ENCODE measurements at places on chromosomes 1 and 21. TPM values are rescaled to one million over a fixed set of nuclear protein-coding genes. Genes with fewer than 3 reads are reported as not detected.

Gene SPRR4
- total RNA-seq: not detected

Gene PRDM16
- total RNA-seq: 0.17 TPM

Gene GPR3
- total RNA-seq: 4.7 TPM

Gene KRTAP22-1
- not detected for total RNA-seq

Gene ATP6V1G3
- not detected for total RNA-seq

Gene EFCAB14
- 45.7 TPM for total RNA-seq

Gene RNASEL
- 1.3 TPM for total RNA-seq

- H3K4me1 ChIP-seq: no peaks in the 10 kb centered on the region
- H3K27me3 ChIP-seq: no peaks in the 10 kb centered on the region
- H3K27ac ChIP-seq: no peak overlapping the region
- DNase-seq: no peak
- H3K4me3 ChIP-seq: no peak overlapping the region
- peaks cover 72% of the 10 kb centered on the region for H3K36me3 ChIP-seq
Observed at GRCh38 chr1:231000201-231000600, 21.3 kb downstream of the ARV1 start.

- H3K36me3 ChIP-seq: no peaks in the 10 kb centered on the region
- peak overlapping the region; percentile 14 for H3K4me3 ChIP-seq
- peak; percentile 69 for DNase-seq
- H3K4me1 ChIP-seq: no peaks in the 10 kb centered on the region
- H3K27me3 ChIP-seq: no peaks in the 10 kb centered on the region
- no peak overlapping the region for H3K27ac ChIP-seq
Observed at GRCh38 chr1:62746086-62746808, 37.7 kb upstream of the ATG4C start.

DNA sequence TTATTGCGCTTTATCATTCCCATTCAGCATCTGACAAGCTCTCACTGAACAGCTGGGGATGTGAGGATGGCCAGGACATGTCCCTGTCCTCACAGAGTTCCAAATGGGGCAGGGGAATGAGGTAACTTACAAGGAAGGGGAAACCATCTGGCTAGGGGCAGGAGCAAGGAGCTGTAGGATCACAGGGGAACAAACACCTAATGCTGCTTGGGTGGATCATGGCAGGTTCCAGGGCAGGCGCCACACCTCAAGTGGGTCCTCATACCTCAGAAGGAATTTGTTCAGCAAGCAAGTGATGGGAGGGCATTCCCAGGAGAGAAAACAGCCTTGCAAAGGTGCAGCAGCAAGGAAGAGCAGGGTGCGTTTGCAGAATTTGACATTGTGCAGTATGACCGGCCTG lies 35.1 kb upstream of the GRIK3 start:
- H3K27ac ChIP-seq: no peak overlapping the region
- no peak for DNase-seq
- H3K4me1 ChIP-seq: no peaks in the 10 kb centered on the region
- H3K27me3 ChIP-seq: peaks cover 83% of the 10 kb centered on the region
- H3K36me3 ChIP-seq: no peaks in the 10 kb centered on the region

GRCh38 chr1:151539321-151540020 lies 638 bp upstream of the TUFT1 start:
- H3K27ac ChIP-seq: peak overlapping the region; percentile 86
- DNase-seq: peak; percentile 100
- H3K27me3 ChIP-seq: no peaks in the 10 kb centered on the region
- peak overlapping the region; percentile 81 for H3K4me3 ChIP-seq

DNA sequence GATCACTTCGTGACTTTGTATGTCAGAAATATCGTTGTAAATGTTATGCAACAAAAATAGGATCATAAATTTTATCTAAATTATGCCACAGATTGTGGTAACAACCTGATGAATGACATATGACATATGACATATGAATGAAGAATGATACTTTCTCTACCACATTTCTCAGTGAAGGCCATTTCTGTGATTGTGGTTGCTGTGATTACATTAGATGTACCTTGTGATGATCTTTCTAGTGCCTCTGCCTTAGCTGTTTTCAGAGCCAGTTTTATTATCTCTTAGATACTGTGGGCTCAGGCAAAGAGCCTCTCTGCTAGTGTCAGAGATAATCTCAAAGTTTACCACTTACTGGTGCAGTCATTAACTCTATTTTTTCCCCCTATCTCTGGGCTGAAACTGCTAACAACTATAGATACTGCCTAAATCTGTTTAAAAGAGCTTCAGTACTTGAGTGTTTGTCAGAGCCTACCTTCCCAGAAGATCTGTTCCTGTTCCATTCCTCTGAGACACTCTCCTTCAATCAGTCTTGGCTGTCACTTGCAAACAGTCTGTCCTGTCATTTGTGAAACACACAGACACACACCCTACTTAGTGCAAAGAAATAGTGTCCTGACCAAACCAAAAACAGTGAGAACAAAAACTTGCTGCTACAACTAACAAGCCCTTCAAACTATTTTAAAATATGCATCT lies 55.5 kb downstream of the HMCN1 start:
- H3K4me1 ChIP-seq: no peaks in the 10 kb centered on the region
- no peaks in the 10 kb centered on the region for H3K36me3 ChIP-seq
- no peaks in the 10 kb centered on the region for H3K27me3 ChIP-seq
- no peak overlapping the region for H3K27ac ChIP-seq

DNA sequence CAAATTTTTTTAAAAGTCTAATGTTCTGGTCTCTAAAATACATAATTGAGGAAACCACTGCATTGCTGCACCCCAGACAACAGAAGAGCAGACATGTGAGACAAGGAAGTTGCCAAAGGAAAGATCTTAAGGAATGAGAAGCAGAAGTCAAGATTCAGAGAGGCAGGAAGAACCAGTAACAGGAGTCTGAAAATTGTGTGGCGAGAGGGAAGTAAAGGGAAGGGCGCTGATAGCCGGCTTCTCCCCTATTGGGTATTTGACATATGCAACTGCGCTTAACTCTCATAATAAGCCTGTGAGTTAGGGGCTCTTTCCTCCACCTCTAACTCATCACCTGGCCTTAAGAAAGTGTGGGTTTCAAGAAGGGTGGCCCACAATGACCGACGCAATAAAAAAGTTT lies 21.9 kb upstream of the KIF14 start:
- H3K27me3 ChIP-seq: no peaks in the 10 kb centered on the region

DNA sequence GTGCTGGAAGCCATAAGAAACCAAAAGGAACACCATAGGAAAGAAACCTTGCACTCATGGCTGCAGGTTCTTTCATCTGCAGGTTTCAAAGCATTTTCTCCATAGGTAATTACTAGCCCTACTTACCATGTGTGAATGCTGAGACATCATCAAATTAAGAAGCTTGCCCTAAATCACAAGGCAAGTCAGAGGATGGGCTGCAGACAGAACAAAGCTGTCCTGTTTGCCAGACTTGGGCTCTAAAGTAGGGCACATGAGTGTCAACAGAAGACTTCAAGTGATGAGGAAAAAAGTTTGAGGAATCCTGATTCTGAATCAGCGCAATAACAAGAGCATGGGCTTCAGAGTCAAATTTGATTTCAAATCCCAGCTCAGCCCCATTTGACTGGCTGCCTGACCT lies 5.8 kb upstream of the EPS15 start:
- no peaks in the 10 kb centered on the region for H3K27me3 ChIP-seq
- H3K36me3 ChIP-seq: no peaks in the 10 kb centered on the region
- H3K4me1 ChIP-seq: peaks cover 12% of the 10 kb centered on the region
- DNase-seq: no peak
- no peak overlapping the region for H3K4me3 ChIP-seq

- H3K4me3 ChIP-seq: no peak overlapping the region
- DNase-seq: no peak
- H3K4me1 ChIP-seq: no peaks in the 10 kb centered on the region
- H3K36me3 ChIP-seq: no peaks in the 10 kb centered on the region
- peaks cover 32% of the 10 kb centered on the region for H3K27me3 ChIP-seq
Observed at GRCh38 chr1:200931776-200932175, 37.1 kb downstream of the INAVA start.

DNA sequence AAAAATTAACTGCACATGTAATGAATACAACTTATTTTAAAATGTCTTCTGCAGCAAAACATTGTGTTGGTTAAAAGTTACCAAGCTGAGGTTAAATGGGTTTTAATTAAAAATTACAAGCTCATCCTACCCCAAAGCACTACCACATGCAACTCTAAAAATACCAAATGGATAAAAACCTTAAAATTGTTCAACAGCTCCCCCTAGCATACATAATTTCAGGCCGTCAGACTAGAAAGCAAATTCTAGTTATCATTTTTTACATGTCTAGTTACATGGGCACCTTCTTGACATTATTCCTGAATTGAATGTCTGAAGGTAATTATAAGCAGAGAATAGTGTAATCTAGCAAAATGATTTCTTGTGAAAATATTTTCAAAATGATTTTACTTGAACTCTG lies 176.5 kb downstream of the C1orf21 start:
- no peak overlapping the region for H3K4me3 ChIP-seq
- no peak overlapping the region for H3K27ac ChIP-seq
- H3K36me3 ChIP-seq: no peaks in the 10 kb centered on the region

GRCh38 chr1:7912743-7913557 lies 27.7 kb downstream of the TNFRSF9 start:
- H3K4me1 ChIP-seq: no peaks in the 10 kb centered on the region
- no peak for DNase-seq
- H3K36me3 ChIP-seq: no peaks in the 10 kb centered on the region
- H3K4me3 ChIP-seq: no peak overlapping the region

GRCh38 chr1:205360891-205361290 lies 4.2 kb upstream of the KLHDC8A start:
- no peaks in the 10 kb centered on the region for H3K36me3 ChIP-seq
- H3K4me3 ChIP-seq: no peak overlapping the region
- H3K27me3 ChIP-seq: peaks cover 38% of the 10 kb centered on the region
- no peak overlapping the region for H3K27ac ChIP-seq
- no peaks in the 10 kb centered on the region for H3K4me1 ChIP-seq

DNA sequence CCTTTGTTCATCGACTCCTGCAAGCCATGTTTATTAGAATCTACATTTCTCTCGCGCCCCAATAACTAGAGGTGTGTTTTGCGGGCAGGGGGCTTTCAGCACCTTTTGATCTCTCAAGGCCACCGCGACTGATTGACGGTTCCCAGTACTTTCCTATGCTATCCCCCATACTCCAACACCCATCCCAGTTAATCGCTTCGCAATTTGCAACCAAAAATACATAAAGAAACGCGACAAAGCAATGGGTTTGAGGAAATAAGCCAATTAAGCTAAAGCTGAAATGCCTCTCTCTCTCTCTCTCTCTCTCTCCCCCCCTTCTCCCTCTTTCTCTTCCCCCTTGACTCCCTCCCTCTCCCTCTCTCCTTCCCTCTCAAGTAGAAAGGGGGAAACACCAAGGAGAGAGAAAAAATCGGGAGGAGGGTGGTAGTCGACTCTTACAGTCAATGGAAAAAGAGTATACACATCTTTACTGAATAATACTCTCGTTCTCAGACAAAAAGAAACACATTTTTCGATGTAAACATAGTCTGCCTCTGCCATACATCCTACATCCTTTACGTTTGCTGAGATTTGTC lies 128.0 kb upstream of the DPYD start:
- peaks cover 24% of the 10 kb centered on the region for H3K4me1 ChIP-seq
- DNase-seq: no peak
- no peak overlapping the region for H3K4me3 ChIP-seq
- H3K27me3 ChIP-seq: no peaks in the 10 kb centered on the region

DNA sequence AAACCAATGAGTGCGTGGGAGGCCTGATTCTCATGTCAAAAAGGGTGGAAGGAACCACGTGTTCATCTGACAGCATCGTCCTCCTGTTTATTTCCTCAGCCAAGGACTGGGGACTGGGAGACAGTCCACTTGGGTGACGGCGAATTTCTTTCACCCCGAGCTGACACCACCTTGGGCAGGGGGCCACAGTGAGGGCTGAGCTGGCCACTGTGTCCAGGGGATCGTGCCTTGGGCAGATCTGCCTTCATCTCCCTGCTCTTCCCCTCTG lies 122.1 kb downstream of the SIM2 start:
- no peak for DNase-seq
- H3K27me3 ChIP-seq: no peaks in the 10 kb centered on the region
- H3K4me3 ChIP-seq: no peak overlapping the region
- H3K4me1 ChIP-seq: peaks cover 7% of the 10 kb centered on the region

GRCh38 chr1:109371341-109371739 lies 26.4 kb downstream of the SORT1 start:
- DNase-seq: peak; percentile 41
- H3K4me3 ChIP-seq: peak overlapping the region; percentile 9
- peak overlapping the region; percentile 53 for H3K27ac ChIP-seq
- H3K4me1 ChIP-seq: peaks cover 26% of the 10 kb centered on the region

GRCh38 chr1:174359454-174359805 lies 88.3 kb upstream of the GPR52 start:
- no peaks in the 10 kb centered on the region for H3K4me1 ChIP-seq
- H3K36me3 ChIP-seq: no peaks in the 10 kb centered on the region
- no peak for DNase-seq
- no peaks in the 10 kb centered on the region for H3K27me3 ChIP-seq

- H3K36me3 ChIP-seq: peaks cover 17% of the 10 kb centered on the region
- H3K27ac ChIP-seq: no peak overlapping the region
- no peaks in the 10 kb centered on the region for H3K27me3 ChIP-seq
- no peak for DNase-seq
Observed at GRCh38 chr21:37472581-37472980, 106.0 kb downstream of the DYRK1A start.

DNA sequence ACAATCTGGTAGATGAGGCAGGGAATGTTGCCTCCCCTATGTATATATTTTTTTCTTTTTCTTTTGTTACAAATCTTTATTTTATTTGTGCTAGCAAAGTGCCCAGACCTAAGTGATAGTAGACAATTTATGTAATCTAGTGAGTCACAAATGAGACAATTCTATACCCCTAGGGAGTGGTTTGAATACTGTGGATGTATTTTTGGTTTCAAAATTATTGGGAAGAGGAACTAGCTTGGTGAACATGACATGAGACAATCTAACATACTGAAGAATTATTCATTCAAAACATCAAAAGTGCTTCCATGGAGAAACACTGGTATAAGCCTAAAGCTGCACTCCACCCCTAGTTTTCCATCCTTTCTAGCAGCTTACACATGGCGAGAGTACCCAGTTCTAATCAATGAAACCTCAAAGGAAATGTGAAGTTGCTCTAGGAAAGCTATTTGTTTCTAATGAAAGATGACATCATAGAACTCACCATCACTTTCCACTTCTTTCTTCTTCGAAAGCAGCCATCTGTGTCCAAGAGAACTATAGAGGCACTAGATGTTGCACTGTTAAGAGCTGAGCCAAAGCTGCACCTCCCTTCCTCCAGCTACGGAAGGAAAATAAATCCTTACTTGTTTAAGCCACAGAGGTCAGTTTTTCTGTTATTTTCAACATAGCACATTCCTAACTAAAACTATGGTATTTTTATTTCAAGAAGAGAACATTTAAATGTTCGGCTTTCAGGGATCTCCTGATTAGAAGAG lies 764.6 kb downstream of the LTN1 start:
- H3K4me3 ChIP-seq: no peak overlapping the region
- H3K27me3 ChIP-seq: no peaks in the 10 kb centered on the region
- H3K27ac ChIP-seq: no peak overlapping the region
- peak; percentile 50 for DNase-seq
- peaks cover 43% of the 10 kb centered on the region for H3K4me1 ChIP-seq

- H3K36me3 ChIP-seq: no peaks in the 10 kb centered on the region
- peaks cover 25% of the 10 kb centered on the region for H3K4me1 ChIP-seq
- peak overlapping the region; percentile 41 for H3K27ac ChIP-seq
- peak overlapping the region; percentile 16 for H3K4me3 ChIP-seq
Observed at GRCh38 chr1:222546548-222547259, 1.2 kb downstream of the HHIPL2 start.

GRCh38 chr1:844472-845026 lies 79.2 kb upstream of the SAMD11 start:
- H3K27me3 ChIP-seq: no peaks in the 10 kb centered on the region
- no peaks in the 10 kb centered on the region for H3K36me3 ChIP-seq
- no peak for DNase-seq
- no peak overlapping the region for H3K4me3 ChIP-seq
- H3K4me1 ChIP-seq: no peaks in the 10 kb centered on the region

GRCh38 chr1:212700223-212700891 lies 717 bp upstream of the BATF3 start:
- H3K4me3 ChIP-seq: peak overlapping the region; percentile 61
- H3K36me3 ChIP-seq: no peaks in the 10 kb centered on the region
- H3K27me3 ChIP-seq: peaks cover 77% of the 10 kb centered on the region
- no peak for DNase-seq
- H3K4me1 ChIP-seq: peaks cover 18% of the 10 kb centered on the region
- H3K27ac ChIP-seq: no peak overlapping the region

Data from PC-3 (cell line).